ENCODE measurements at places on chromosomes 7 and 10.

DNA sequence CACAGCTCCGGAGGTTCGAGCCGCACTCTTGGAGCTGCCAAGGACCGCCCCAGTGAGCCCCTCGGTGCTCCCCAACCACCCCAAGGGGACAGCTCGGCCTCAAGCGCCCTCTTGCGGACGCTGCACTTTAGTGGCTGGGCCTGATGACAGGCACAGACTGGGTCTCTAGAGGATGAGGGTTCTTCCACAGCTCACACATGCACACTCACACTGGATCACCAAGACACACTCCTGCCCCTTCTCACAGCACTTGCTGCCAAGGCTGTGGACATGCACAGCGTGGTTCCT lies 2.1 kb downstream of the RET start:
- peak; percentile 43 for DNase-seq

DNA sequence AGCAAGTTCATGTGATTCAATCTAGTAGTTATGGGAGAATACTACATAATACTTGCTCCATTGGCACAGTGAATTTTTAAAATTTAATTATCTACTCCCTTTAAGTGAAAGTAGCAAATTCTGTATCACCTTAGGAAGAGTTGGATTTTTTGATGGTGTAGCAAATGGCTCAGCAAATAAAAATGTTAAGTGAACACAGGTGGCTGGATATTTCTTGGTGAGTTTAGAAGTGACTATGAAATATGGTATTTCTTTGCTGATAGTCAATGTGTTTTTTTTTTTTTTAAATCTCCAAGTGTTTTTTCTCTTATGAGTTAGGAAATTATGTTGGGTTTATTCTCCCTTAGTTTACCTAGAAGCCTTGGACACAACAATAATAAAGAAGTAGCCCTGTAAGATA lies 67.8 kb downstream of the CREM start:
- no peak for DNase-seq

GRCh38 chr7:29084832-29085231 lies 61.5 kb downstream of the CPVL start:
- DNase-seq, result no peak

DNA sequence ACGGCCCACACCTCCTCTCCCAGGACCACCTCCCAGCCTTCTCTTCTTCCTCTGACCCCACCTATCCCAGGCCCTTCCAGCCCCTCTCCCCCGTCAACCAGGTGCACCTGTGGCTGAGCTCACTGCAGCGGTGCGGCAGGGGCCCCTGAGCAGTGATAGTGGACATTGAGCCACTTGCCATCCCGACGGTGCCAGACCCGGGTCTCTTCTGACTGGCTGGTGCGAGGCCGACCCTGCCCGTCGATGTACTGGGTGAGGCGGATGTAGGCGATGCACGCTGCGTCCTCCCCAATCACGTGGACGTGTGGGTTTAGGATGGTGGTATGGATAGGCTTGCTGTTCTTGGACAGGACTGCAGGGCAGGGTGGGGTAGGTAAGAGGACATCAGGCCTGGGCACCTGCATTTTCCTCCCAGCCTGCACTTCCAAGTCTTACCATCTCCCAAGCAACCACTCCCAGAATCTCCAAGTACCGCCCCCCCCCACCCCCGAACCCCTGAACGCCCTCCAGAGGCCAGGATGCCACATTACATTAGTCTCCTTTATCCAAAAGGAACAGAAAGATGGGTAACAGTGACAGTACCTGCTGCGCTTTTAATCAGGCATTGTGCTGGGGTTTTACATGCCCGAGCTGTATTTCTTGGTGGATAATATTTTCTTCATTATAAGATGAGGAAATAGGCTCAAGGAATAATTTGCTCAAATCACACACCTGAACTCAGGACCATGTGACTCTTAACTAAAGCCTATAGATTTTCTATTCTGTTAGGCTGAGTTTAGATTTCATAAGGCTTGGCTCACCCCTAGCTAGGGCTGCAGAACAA lies 3.7 kb upstream of the NDST2 start:
- DNase-seq, result no peak

All from kidney capillary endothelial cell (primary cell).